B cell (primary cell): ENCODE measurements at places on chromosomes 6 and 20.

DNA sequence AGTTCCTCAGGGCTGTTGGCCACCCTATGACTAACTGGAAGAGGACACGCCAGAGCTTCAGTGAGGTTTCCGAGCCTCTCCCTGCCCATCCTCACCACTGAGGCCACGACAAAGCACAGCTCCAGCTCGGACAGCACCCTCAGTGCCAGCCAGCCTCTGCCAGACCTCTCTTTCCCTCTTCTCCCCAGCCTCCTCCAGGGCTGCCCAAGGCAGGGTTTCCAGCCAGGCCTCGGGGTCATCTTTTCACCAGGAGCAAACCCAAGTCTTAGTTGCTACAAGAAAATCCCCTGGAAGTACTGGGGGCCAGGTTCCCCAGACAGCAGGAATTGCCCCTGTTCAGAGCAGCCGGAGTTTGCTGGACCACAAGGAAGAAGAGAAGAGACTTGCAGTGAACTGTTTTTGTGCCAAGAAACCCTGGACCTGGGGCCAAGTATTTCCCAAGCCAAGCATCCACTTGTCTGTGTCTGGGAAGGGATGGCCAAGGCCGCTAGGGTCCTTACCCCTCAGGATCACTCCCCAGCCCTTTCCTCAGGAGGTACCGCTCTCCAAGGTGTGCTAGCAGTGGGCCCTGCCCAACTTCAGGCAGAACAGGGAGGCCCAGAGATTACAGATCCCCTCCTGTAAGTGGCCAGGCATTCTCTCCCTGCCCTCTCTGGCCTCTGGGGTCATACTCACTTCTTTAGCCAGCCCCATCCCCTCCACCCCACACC, 41.6 kb downstream of the PLAGL2 start:
- DNase-seq = no peak

GRCh38 chr6:22727710-22728109, 158.3 kb downstream of the HDGFL1 start:
- DNase-seq = no peak

DNA sequence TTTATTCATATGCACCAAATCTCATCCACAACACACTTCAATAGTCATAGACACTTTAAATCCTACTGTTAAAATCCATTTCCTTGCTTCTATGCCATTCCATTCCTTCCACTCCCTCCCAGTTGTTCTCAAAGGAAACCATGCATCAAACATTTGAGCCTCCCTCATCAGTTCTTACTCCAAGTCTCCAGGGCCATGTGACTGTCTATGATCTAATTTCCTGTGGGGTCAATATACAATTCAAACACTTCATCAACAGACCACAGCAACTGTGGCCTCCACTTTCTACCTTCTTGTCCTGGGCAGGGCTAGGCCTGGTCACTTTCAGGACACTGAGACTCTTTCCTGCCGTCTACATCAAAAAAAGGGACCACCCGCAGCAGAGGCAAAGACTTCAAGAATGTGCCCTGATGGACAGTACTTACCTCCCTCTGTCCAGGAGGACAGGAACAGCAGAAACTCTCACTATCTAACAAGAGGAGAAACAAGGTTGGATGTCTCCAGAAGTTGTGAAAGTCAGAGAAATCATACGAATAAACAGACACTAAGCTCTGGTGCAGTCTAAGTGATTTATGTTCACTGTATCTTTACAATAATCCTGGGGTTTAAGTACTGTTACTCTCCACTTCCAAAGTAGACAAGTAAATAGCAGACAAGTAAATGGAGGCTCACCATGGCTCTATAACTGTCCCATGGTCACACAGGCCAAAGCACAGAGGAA, 160.2 kb downstream of the QRSL1 start:
- DNase-seq = no peak

- no peak for DNase-seq
Observed at GRCh38 chr20:42706759-42707158, 482.9 kb downstream of the PTPRT start.

DNA sequence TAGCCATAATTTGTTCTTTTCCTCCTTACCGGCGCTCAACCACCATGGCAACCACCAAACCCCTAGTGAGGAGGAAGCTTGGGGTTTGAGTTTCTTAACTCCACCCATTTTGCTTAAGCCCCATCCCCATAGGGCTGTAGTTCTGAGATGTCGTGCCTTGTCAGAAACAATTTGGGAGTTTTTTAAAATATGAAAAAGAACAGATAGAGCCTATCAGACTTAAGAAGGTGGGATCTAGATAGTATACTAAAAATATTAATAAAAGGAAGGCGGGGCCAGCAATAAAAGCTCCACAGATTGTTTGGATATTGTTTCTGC, 5.6 kb downstream of the BRD2 start:
- peak; percentile 69 for DNase-seq

GRCh38 chr6:153852481-153852880, 186.6 kb upstream of the OPRM1 start:
- no peak for DNase-seq

DNA sequence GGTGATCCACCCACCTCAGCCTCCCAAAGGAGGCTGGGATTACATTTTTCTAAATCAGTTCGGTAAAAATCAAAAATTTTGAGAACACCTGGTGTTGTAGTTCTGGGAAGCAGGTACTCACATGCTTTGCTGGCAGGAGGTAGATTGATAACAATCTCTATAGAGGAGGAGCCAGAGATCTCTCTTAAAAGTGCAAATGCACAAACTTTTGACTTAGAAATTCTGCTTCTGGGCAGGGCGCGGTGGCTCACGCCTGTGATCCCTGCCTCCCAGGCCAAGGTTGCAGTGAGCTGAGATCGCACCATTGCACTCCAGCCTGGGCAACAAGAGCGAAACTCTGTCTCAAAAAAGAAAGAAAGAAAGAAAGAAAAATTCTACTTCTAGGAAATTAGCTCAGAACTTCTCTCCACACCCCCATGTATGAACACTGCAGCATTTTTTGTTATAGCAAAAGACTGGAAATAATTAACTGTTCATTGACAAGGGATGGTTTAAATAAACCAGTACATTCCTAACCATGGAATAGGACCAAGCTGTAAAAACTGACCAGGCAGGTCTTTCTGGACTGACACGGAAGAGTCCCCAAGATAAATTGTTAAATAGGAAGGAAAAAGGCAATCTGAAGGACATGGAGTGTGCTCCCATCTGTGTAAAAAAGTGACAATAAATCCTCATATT, 14.4 kb upstream of the TRIB3 start:
- no peak for DNase-seq
